Foreskin fibroblast (primary cell): ENCODE measurements at places on chromosomes 16 and 17.

GRCh38 chr16:4496305-4496704 lies 20.1 kb downstream of the HMOX2 start:
- DNase-seq = peak; percentile 69

GRCh38 chr17:44766409-44767038 lies 7.7 kb downstream of the ADAM11 start:
- DNase-seq = no peak

- no peak for DNase-seq
These were observed 197.2 kb downstream of the FOXL1 start for GRCh38 chr16:86775511-86775921.

DNA sequence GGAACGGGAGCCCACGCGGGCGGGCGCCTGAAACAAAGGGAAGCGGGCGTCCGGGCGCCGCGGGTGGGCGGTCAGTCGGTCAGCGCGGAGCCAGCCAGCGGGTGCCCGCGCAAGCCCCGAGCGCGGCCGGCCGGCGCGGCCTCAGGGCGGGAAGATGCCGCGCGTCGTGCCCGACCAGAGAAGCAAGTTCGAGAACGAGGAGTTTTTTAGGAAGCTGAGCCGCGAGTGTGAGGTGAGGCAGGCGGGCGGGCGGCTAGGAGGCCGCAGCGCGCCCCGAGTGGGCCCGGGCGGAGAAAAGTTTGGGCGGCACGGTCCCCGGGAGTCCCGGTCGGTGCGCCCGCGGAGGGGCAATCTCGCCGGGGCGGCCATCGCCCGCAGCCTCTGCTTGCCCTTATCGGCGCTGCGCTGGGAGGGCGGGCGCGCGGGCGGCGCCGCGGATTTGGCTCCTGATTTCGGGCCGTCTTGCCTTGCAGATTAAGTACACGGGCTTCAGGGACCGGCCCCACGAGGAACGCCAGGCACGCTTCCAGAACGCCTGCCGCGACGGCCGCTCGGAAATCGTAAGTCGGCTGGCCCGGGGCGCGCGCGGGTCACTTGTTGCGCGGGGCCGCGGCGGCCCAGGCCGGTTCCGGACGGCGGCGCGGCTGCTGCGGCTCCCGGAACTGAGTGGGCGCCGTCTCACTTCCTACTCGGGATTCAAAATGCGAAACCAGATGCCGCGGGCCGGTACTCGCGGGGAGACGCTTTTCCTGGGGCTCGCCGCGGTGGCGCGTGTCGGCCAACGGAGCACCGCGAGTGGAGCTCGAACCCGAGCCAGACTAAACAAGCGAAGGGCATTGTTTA lies 526 bp downstream of the CBFB start:
- DNase-seq = peak; percentile 83

- DNase-seq = no peak
These were observed 115.3 kb downstream of the ANKRD11 start for GRCh38 chr16:89375021-89375420.

DNA sequence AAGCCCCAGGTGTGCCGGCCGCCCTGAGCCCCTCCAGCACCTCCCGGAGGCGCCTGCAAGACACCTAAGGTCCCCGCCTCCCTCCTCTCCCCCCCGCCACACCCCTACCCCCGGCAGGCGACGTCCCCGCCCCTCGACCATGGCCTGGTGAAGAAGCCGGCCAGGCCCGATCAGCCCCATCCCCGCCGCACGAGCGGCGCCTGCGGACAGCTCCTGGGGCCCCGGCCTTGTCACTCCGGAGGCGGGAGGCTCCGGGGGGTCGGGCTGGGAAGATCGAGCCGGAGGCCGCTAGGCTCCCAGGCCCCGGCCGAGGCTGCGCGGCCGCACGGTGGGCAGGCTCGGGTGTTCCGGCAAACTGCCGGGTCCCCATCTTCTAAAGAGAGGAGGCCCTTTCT lies 405 bp upstream of the ACE start:
- no peak for DNase-seq

DNA sequence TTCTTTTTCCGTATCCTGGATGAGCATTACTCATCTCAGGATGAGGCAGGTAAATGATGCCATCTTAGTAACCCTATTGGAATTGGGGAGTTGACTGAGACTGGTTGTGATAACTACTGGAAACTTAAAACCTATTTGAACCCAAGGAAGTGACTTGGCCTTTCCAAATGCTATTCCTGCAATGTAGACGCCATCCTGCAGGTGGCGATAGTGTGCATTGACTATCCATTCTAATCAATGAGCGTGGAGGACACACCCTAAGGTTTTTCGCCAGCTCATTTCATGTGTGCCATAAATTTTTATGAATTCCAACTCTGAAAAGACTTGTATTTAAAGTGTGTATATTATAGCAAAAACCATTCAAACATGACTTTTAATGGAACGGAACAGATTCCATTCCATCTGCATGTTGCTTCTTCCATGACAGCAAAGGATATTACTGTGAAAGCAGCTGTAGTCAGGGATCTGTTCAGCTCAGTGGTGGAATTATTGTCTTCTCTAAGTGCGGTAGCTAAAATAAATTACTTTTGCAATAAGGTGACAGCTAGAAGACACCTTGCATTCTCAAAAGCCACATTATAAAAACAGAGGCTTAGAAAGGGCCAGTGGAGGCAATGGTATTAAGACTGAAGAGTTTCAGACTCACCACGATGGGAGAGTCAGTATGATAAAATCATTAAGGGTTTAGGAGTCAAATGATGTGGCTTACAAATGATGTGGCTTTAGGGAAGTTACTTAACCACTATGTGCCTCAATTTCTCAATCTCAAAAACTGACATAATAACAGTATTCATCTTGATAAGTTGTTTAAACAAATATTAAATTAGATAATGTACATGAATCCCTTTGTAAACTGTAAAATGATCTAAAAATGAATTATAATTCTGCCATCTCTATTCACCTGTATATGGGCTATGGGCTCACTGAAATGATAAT lies 55.5 kb downstream of the SYT17 start:
- DNase-seq = no peak

- peak; percentile 32 for DNase-seq
These were observed 1.7 kb upstream of the NLRP1 start for GRCh38 chr17:5585836-5586521.

DNA sequence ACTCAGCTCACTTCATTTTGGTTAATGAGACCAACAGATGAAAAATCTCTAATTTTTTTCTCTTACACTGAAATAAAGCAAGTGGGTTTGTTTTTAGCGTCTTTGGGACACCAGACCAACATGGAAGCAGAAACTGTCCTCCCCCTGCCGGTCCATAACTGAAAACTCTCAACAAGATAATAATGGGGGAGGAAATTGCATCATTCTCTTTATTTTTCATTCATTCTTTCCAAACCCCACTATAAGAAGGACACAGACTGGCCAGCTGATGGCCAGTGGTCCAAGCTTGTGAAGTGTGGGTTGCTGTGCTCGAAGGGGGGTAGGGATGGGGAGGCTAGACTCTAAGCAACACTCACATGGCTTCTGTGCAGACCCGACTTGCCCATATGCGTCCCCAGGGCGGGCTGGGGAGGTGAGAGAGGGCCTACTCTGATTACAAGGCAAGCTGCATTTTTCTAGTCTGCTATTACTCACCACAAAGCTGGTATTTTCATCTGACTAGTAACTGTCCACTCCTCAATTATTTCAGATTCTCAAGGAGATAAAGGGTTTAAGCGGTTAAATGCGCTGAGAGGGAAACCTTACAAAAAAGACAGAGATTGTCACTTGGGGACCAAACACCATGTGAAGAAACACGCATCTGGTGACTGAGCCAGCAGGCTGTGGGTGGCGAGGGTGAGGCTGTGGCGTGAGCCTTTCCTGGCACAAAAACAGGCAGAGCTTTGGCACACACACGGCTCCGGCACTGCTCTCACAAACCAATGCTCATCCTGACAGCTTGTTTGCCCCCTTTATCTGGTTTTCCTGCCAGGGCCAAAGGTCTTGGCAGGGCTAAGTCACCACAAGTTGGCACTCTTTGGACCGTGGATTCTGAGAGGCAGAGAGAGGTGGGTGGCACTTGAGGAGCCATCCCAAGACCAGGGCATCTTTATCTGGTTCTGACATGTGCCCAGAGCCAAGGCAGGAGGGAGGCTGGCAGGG lies 38.2 kb downstream of the MARF1 start:
- no peak for DNase-seq

DNA sequence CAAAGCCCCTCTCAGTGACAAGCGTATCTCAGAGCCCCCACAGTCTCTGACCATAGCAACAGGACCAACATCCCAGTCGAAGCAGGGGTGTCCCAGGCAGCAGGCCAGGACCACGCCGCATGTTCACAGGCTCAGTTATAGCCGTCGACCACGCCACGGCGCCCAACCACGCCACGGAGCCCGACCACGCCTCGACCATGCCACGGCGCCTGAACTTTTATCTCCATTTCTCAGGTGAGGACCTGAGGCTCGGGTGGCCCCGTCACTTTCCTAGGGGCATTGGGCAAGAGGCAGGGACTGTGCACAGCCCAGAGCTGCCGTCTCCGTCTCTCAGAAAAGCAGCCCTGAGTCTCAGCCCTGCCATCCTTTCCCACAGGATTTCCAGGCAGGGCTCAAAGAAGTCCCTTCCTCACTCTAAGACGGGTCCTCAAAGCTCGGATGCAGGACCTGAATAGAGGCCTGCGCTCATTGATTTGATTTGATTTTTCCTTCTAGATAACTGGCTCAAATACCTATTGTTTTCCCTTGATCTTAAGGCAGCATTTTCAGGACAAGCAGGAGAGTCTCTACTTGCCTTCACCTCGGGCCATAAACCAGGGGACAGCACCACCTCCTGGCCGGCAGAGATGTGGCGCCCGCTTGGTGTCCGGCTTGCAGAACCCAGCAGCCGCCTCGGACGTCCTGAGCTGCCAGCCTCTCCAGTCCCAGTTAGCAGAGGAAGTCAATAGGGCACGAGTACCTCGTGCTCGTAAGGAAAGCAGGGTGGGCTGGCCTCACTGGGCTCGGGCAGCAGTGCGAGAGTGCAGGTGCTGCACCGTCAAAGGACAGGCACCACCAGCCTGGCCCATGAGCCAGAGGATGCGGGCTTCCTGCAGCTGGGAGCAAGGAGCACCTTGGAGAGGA lies 38.8 kb downstream of the C16orf95 start:
- DNase-seq = peak; percentile 92

GRCh38 chr17:55002458-55002857 lies 33.9 kb downstream of the STXBP4 start:
- DNase-seq = no peak

GRCh38 chr16:50996166-50996829 lies 154.8 kb downstream of the SALL1 start:
- DNase-seq = no peak

DNA sequence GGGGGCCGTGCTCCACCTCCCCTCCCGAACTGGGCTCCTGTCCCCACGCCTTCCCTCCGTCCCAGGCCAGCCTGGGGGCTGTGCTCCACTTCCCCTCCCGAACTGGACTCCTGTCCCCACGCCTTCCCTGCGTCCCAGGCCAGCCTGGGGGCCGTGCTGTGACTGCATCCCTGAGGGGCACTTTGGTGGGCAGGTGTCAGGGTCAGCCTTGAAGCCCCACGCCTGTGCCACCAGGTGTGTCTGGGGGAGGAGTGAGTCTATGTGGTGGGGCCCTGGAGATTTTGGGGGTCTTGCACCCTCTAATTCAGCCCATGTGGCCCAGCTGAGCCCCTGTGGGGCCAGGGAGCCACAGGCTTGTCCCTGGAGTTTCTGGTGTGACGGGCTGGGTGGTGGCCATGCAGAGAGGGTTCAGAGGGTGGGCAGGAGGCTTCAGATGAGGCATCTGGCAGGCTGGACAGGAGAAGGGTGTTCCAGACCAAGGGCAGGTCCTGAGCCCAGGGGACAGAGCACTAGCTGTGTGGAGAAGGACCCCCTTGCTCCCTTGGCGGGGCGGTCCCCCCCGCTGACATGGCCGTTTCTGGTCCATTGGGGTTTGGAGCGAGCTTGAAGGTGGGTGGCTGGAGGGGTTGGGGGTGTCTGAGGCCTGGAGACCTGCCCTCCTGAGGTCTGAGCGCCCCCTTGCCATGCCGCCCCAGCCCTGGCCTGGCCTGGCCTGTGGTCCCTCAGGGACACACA lies 8.2 kb downstream of the NHERF2 start:
- no peak for DNase-seq

- no peak for DNase-seq
These were observed 30.8 kb upstream of the METTL16 start for GRCh38 chr17:2542456-2542855.

DNA sequence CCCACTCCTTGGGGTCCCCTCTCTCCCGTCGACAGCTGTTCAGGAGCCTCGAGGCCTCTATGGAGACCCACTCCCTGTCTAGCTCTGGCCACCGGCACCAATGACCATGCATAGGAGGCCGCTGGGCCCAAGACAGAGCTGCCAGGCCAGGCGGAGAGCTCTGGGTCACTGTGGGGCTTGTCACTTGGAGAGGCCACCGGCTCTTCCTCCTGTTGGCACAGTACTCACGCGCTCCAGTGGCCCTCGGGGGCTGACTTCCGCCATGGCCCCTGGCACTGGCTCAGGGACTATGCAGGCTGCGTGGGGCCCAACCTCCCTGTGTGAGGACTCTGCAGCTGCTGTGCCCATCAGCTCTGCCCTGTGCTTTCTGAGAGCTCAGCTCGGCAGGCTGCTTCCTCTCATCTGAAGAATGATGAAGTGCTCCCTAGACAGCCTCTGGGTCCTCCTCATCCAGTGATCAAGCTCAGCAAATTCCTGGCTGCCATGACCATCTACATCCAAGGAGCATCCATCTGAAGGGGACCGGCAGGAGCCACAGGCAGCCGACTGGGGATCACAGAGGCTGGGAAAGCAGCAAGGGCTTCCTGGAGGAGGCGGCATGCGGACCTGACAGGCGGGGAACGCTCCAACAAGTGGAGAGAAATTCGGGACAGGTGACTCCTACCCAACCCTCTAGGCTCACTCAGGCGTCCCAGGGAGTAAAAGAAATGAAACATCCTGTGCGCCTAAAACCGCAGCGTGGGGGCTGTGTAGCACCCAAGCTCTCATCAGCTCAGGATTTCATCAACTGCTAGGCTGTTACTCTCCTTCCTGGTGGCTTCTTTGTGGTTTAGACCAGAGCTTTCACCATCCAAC lies 16.8 kb downstream of the GALNS start:
- DNase-seq = no peak

DNA sequence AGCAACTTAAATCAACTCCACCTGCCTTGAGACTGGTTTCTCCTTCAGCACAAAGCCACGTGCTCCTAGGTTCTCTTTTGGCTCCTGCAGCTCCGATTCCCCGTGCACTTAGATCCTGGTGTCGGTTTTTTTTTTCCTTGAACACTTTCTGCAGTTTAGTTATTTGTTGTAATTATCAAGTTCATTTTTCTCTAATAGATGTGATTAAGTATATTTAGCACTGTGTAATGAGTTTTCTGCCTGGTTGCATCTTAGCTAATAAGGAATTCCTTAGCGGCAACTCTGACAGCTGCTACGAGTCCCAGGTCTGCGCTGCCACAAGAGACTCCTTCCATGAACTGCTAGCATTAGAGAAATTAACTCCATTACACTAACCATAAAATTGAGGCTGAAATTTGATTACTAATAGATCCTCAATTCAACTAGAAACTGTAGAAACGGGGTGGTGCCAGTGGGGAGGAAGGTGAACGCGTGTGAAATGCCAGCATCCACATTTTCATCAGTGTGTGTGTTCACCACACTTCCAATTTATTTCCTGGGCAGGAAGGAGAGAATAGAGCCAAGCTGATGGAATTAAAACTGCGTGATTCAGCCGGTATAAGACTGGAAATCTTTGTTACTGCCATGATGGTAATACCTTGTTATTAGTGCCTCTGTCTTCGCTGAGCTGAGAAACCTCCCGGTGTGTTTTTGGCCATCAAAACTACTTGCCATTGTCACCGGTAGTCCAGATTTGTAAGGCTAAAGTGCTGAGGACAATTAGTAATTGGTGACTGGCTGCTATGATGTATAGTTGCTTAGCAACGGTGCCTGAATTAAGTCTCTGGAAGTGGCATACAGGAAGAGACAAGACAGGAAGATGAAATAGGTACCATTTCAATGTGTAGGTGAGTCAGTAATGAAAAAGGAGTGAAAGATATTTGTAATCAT lies 232.4 kb downstream of the IRX3 start:
- DNase-seq = no peak
